ENCODE measurements at places on chromosomes 6 and 20. TPM values are rescaled to one million over a fixed set of nuclear protein-coding genes. Genes with fewer than 3 reads are reported as not detected.

DNA sequence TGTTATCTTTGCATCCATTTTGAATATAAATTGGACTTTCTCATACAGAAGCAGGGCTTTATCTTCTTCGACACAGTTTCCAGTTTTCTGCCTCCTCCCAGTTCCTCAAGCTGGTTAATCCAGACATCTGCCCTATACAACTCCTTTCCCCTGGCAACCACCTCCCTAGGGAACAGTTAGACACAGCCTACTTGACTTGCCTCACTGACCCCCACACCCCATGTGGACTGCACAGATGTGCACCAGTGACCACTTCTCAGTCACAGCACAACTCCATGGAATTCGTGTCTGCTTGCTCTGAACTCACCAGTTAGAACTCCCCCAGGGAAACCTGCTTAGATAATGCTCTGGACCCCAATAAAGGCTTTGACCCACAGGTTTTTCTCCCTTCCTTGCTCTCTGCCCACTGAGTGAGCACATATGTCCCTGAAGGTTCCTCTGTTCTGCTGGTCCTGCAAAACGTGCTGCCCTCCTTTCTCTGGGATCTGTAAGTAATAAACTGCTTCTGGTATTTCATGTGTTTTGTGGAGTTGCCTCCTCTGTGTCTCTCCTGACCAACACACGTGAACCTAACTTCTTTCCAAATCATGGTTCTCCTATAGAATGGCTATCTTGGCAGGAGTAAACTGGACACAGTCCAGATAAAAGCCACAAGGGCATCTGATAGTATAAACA lies 351.2 kb downstream of the CD83 start:
- no peak for DNase-seq

- DNase-seq = no peak
These were observed 12.1 kb downstream of the SLC4A11 start for GRCh38 chr20:3226864-3227263.

DNA sequence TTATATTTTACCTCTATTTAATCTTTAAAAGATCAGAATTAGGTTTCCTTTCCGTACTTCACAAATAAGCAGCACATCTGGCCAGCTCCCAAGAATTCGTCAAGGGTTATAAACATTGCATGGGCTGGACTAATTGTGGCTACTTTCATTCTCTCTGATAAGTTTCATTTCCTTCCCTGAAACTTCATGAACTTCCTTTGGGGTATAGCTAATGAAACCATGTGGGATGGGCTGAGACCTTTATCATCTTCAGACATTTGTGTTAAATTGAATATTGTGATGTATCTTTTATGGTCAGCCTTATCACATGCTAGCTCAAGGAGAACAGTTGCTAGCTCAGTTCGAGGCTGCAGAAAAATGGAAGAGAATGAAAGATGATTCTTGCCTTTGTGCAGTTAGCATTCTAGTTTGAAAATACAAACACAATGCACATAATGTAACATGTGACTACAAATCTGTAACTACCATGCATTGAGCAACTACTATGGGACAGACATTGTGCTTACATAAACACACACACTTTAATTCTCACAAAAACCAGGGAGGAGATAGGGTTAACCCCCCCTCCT lies 1.7 kb upstream of the GMPR start:
- no peak for DNase-seq

DNA sequence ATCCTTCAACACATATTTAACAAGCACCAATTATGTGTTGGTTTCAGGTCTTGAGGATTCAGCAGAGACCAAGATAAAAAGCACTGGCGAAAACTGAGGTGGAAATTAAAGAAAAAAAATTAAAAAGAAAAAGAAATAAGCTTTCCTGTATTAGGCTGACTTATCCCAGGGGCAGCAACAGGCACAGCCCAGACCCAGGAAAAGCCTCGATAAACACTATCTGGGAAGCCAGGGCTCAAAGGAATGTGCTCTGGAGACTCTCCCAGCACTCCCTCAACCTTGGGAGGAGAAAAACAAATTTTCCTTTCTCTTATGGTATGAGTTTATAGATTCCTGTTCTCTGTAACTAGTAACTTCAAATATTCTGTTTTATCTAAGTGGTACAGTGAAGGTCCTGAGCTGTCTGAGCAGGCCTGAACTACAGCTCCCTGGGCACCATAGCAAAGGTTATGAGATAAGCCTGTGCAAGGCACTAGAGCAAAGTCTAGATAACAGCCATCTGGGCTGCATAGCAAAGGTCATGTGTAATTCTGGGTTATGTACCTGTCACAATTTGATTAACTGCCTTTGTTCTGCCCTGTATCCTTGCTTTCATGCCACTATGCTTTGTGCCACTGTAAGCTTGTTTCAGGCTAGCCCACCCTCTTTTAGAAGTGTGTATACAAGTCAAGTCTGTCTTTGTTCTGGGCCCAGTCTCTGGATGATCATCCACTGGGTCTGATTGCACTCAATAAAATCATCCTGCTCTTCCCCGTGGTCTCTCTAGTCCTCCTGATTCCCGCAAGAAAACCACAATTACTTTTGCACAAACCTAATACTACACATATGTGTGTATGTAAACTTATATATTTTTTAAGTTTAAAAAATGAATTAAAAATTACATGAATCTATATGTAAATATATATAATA lies 54.0 kb downstream of the IL22RA2 start:
- DNase-seq = no peak

IL20RA gene
- not detected for polyA plus RNA-seq

SLC17A3 gene
- polyA plus RNA-seq = 0.75 TPM

BCAS1 gene
- 0.17 TPM for polyA plus RNA-seq

SLPI gene
- not detected for polyA plus RNA-seq

Data from CD4-positive, alpha-beta memory T cell (primary cell).